Left lung (tissue), 14 donors: ENCODE measurements at places on chromosomes 7 and 10. TPM values are rescaled to one million over a fixed set of nuclear protein-coding genes. Genes with fewer than 3 reads are reported as not detected.

ZSCAN25 gene
- 17.5 TPM for polyA plus RNA-seq

DNA sequence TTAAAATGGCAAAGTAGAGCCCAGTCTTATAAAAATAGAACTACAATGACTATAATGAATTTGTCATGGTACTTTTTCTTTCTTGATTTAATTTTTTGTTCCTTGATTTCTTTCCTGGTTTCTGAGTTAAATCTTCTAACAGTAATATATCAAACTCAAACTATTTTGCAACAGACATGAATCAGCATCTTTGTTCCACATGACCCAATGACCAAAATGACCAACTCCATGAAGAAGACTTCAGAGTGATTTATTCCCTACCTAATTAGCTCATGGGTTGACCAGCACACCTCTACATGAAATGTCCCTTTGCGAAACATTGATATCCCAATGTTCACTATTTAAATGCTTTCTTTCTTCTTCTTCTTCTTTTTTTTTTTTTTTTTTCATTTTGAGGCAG lies 30.9 kb downstream of the NMT2 start:
- no peak overlapping the region for H3K27ac ChIP-seq
- no peak for DNase-seq
- H3K4me1 ChIP-seq = no peaks in the 10 kb centered on the region
- H3K36me3 ChIP-seq = no peaks in the 10 kb centered on the region
- no peaks in the 10 kb centered on the region for H3K27me3 ChIP-seq

DNA sequence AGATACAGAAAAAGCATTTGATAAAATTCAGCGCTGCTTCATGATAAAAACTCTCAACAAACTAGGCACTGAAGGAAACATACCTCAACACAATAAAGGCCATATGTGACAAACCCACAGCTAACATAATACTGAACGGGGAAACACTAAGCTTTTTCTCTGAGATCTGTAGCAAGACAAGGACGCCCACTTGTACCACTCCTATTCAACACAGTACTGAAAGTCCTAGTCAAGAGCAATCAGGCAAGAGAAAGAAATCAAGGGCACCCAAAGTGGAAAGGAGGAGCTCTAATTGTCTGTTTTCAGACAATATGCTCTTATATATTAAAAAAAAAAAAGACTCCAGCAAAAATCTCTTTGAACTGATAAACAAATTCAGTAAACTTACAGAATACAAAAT lies 13.3 kb downstream of the DIP2C start:
- no peak for DNase-seq
- H3K36me3 ChIP-seq = no peaks in the 10 kb centered on the region
- H3K27me3 ChIP-seq = no peaks in the 10 kb centered on the region
- H3K4me3 ChIP-seq = no peak overlapping the region
- H3K4me1 ChIP-seq = no peaks in the 10 kb centered on the region

RAB18 gene
- 112 TPM for polyA plus RNA-seq

DNA sequence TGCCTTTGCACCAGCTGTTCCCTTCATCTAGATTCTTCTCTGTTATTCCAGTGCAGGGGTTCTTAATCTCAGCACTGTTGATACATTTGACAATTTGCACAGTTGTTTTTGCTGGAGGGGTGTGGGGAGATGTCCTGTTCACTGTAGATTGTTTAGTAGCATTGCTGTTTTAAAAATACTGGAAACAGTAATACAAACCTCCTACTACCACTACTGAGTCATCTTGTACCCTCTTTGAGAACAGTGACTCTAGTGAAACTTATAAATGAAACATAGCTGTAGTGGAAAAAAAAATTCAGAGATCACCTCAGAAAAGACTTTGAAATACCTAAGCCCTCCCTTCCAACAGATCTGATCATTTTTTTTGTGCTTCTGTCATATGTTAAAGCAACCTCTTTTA lies 154.8 kb upstream of the TMEM196 start:
- H3K4me1 ChIP-seq = no peaks in the 10 kb centered on the region
- no peaks in the 10 kb centered on the region for H3K36me3 ChIP-seq
- no peaks in the 10 kb centered on the region for H3K27me3 ChIP-seq
- no peak for DNase-seq
- no peak overlapping the region for H3K4me3 ChIP-seq

FAM25A gene
- polyA plus RNA-seq = not detected

- H3K4me3 ChIP-seq = no peak overlapping the region
- no peak for DNase-seq
- H3K27ac ChIP-seq = no peak overlapping the region
- H3K36me3 ChIP-seq = no peaks in the 10 kb centered on the region
- no peaks in the 10 kb centered on the region for H3K27me3 ChIP-seq
Observed at GRCh38 chr7:136717910-136718557, 150.4 kb upstream of the CHRM2 start.

- DNase-seq = no peak
- H3K4me3 ChIP-seq = peak overlapping the region; percentile 64
- H3K4me1 ChIP-seq = no peaks in the 10 kb centered on the region
- H3K36me3 ChIP-seq = no peaks in the 10 kb centered on the region
Observed at GRCh38 chr7:30136117-30136731, 1.4 kb downstream of the MTURN start.
